Lung (tissue), 17 donors: ENCODE measurements at places on chromosomes 2 and 18. TPM values are rescaled to one million over a fixed set of nuclear protein-coding genes. Genes with fewer than 3 reads are reported as not detected.

DNA sequence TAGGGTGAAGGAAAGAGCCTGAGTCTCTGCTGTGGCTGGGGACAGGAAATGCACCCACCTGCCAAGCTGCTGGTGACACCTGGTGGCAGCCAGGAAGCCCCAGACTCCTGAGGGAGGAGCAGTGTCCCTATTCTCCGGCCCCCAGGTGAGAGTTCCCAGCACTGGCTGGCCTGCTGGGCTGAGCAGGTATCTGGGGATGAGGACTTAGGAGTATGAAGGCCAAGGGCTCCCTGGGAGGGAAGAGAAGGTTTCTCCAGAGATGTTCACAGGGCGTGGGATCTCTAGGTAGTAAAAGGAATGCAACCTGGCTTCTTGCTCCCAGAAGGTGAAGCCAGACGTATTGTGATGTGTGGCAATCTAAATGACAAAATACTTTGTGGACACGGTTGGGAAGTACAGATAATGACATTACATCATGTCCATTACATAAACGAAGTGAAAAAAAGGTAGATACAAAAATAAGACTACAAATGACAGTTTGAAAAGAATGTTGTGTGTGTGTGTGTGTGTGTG lies 75.8 kb upstream of the SLC1A4 start:
- DNase-seq = no peak

DNA sequence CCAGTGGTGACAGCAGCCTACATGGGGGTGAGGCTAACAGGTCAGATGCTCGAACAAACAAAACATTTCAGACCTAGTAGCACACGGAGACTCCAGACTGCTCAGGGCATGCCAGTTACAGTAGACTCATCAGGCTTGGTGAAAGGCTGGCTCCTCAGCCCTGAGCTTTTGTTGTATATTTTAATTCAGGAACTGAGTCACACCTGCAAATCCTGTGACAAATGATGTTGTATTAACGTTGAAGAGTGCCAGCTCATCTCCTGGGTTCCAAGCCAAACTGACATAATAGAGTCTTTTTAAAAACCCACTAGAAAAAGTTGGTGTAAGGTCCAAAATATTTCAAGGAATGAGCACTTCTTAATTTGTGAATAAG lies 65.3 kb downstream of the C1D start:
- no peak for DNase-seq

Gene TUBA4A
- total RNA-seq = 37.9 TPM

GRCh38 chr2:224573724-224574123 lies 11.4 kb downstream of the CUL3 start:
- DNase-seq = no peak

Gene DUSP2
- total RNA-seq = 7.3 TPM

DNA sequence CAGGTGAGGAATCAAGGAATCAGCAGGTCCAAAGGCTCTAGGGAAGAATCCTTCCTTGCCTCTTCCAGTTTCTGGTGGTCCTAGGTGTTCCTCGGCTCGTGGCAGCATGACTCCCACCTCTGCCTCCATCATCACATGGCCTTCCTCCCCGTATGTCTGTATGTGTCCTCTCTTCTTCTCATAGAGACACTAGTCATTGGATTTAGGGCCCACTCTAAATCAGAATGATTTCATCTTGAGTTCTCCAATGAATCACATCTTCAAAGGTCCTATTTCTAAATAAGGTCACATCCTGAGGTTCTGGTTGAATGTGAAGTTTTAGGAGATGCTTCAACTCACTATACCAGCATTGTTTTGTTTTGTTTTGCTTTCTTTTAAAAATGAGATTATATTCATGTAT lies 11.1 kb upstream of the AGFG1 start:
- DNase-seq = no peak

Gene CNGA3
- total RNA-seq = 0.40 TPM

Gene YES1
- 36.6 TPM for total RNA-seq

GRCh38 chr18:49177812-49178211 lies 227.0 kb upstream of the SMAD7 start:
- DNase-seq = no peak

GRCh38 chr18:4311136-4311535 lies 144.0 kb downstream of the DLGAP1 start:
- no peak for DNase-seq

DNA sequence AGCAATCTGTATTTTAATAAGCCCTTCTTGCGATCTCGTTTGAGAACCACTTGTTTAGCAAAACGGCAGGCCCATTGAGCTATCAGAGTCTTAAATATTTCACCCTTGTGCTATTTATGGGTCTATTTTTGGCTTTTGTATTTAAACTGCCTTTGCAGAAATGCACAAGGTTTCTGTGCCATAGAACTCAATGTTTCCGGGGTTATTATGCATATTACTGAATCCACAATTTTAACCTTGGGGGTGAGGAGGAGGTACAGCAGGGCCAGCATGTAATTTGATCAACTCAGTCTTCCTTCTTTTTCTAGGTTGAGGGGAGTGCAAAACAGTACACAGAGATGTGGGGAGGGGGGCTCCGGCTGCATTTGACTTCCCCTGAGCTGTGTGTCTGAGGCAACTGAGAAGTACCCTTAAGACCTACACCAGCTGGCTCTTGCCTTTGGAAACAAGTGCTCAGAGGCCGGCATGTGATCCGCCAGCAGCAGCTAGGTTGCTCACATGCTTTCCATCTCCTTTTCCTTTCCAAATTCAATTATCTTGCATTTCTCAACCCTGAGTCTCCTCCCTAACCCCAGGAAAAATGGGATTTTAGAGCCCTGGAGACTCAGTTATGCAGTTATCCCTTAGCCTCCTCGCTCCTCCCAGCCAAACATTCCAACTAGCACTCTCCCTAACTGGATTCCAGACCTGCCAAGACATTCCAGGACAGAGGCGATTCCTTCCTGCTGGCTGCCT lies 103.0 kb downstream of the HNRNPLL start:
- no peak for DNase-seq

- peak; percentile 55 for DNase-seq
Observed at GRCh38 chr2:54673501-54673998, 49.9 kb upstream of the EML6 start.

Gene SERPINB12
- total RNA-seq = not detected

Gene LTBP1
- total RNA-seq = 46.1 TPM

DNA sequence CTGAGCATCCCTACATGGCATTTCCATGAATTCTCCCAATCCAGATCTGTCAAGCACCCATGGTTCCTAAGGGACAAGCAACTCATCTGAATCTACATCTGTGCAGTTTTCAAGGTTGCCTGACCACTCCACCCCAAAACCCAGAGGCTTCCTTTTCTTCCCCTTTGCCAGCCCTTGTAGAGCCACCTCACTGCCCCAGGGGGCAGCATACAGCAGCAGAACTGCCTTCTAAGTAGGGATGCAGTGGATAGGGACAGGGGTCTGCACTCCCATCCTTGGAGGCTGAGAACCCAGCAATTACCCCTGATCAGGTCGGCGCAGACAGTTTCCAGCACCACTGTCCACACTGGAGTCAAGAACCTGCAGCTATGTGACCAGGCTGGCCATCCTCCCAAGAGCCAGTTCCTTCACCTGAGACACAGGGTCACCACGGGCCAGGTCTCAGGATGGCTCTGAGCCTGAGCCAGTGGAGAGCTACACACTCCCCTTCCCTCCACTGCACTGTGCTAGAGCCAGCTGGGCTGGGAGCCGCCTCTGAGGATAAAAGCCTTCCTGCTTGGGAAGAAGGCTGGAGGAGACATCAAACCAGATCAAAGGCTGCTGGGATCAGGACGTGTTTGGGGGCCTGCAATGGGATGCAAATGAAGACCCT lies 283.1 kb downstream of the CELF4 start:
- DNase-seq = no peak
